A375 (cell line): ENCODE measurements at places on chromosomes 1 and 21. TPM values are rescaled to one million over a fixed set of nuclear protein-coding genes. Genes with fewer than 3 reads are reported as not detected.

The RPE65 gene
- not detected in 2 replicates for total RNA-seq

The PLEKHM2 gene
- 28.5 and 33.6 TPM in 2 replicates for total RNA-seq

The CLDN17 gene
- total RNA-seq = not detected in 2 replicates

The WNT3A gene
- total RNA-seq = not detected in 2 replicates

The ARHGEF16 gene
- total RNA-seq = 0.05 TPM in 1 of 2 replicates, not detected in the other

The GUCA2B gene
- total RNA-seq = not detected in 2 replicates

The LRRIQ3 gene
- 0.57 and 1.7 TPM in 2 replicates for total RNA-seq

The MAPKAPK2 gene
- 42.3 and 47.6 TPM in 2 replicates for total RNA-seq
